ENCODE measurements at places on chromosomes 2 and 18. TPM values are rescaled to one million over a fixed set of nuclear protein-coding genes. Genes with fewer than 3 reads are reported as not detected.

DNA sequence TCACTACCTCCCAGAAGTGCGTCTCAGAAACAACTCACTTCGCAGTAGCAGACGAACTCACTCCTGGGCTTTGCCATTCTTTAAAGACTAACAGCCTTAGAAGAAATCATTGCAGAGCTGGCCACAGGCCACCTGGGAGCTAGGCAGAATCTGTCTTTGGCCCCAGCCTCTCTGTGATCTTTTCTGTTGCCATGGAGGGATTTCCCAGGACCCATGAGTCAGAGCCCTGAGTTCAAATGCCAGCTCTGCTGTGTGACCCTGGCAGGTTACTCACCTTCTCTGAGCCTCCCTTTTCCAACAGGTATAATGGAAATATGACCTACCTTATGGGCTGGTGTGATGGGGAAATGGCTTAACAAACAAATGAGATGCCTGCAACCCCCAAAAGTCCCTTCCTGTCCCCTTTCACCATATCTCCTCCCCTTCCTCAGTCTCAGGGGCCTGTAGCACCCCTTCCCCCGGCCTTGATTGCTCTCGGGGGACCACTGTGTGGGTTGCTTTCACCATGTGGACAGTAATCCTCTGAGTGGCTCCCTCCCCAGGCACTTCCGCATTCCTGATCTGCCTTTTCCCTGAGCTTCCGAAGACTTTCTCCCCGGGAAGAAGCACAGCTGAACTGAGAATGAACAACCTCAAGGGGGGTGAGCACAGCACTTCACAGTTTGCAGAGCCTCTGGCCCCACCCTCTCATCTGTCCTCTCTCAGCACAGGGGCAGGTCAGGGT lies 34.0 kb upstream of the SLC66A3 start:
- no peak overlapping the region for H3K4me3 ChIP-seq
- H3K36me3 ChIP-seq: no peaks in the 10 kb centered on the region
- no peaks in the 10 kb centered on the region for H3K4me1 ChIP-seq
- H3K27me3 ChIP-seq: no peaks in the 10 kb centered on the region
- no peak for DNase-seq
- H3K27ac ChIP-seq: no peak overlapping the region

GRCh38 chr2:44061876-44062275 lies 66.1 kb upstream of the LRPPRC start:
- no peak overlapping the region for H3K4me3 ChIP-seq
- H3K27ac ChIP-seq: no peak overlapping the region
- no peaks in the 10 kb centered on the region for H3K36me3 ChIP-seq

- no peak overlapping the region for H3K27ac ChIP-seq
- H3K36me3 ChIP-seq: no peaks in the 10 kb centered on the region
- DNase-seq: no peak
- no peaks in the 10 kb centered on the region for H3K4me1 ChIP-seq
These were observed 258.3 kb downstream of the MBD5 start for GRCh38 chr2:148279216-148279615.

- H3K4me1 ChIP-seq: no peaks in the 10 kb centered on the region
- H3K4me3 ChIP-seq: no peak overlapping the region
- DNase-seq: no peak
- no peaks in the 10 kb centered on the region for H3K27me3 ChIP-seq
These were observed 245.1 kb downstream of the KCNS3 start for GRCh38 chr2:18123577-18123976.

- H3K36me3 ChIP-seq: peaks cover 22% of the 10 kb centered on the region
- H3K4me1 ChIP-seq: peaks cover 21% of the 10 kb centered on the region
- no peak for DNase-seq
These were observed 131.5 kb downstream of the ZNF516 start for GRCh38 chr18:76363436-76364120.

DNA sequence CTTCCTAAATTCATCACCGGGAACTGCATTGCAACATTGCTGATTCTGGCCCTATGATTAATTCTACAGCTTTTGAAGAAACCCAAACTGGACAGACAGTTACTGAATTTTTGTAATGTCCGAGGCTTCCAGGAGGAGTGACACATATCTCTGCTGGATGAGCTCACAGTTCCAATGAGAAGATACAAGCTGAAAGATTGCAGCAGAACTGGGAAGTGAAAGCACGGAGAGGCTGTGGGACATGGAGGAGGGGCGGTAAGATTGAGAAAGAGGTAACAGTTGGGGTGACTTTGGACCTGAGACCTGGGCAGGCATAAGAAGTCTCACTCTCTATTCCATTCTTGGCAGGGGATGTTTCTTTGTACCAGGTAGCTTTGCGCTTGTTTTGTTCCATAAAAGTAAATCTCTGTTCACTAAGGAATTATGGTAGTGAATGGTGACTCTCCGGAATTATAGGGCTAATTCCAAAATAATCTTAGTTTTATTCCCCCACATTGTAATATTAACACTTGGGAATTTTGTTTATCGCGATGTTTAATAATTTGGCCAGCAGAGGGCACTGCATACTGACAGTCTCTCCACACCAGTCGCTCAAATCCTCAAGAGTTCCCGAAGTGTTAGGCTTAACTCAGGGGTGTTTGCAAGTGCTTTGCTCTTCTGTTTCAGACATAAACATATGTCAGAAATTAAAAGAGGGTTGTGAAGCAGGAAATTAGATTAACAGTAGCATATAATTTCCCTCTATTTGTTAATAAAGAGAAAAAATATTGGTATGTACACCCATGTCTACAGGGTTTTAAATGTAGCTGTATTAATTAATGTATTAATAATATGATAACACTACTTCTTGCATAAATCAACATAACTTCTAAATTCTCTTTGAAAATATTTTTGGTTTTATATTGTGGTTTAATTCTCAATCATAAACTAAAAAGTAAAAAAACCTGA lies 201.4 kb downstream of the SOCS6 start:
- no peaks in the 10 kb centered on the region for H3K4me1 ChIP-seq
- DNase-seq: peak; percentile 50
- no peak overlapping the region for H3K4me3 ChIP-seq
- no peak overlapping the region for H3K27ac ChIP-seq

DNA sequence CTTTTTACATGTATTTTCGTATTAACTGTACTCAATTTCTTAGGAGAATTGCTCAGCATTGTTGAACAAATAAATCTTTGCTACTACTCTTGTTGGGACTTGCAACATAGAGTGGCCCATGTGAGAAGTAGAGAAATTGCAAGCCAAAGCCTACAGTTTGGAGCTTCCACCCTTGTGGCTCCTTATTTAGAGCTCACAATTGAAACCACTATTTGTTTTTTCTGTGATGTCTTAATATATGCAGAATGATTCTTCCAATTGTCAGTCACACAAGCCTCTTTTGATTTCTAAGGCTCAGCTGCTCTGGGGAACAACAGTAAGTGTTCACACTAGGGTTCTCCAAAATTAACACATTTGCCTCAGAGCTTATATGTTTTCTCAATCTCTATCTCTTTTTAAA lies 60.2 kb upstream of the GALNT13 start:
- no peaks in the 10 kb centered on the region for H3K4me1 ChIP-seq
- no peak overlapping the region for H3K4me3 ChIP-seq
- DNase-seq: no peak
- H3K36me3 ChIP-seq: no peaks in the 10 kb centered on the region
- no peak overlapping the region for H3K27ac ChIP-seq

Gene RND3
- total RNA-seq: 178 TPM

Gene FRZB
- 0.03 TPM for total RNA-seq

Gene PSTPIP2
- 6.8 TPM for total RNA-seq

Gene DYSF
- 17.2 TPM for total RNA-seq

Measured in SJSA1 (cell line).